ENCODE measurements at places on chromosomes 11 and 22.

GRCh38 chr11:31819621-31820437, 8.7 kb upstream of the PAX6 start:
- DNase-seq, result no peak

- DNase-seq, result no peak
These were observed 5.8 kb upstream of the PPP6R3 start for GRCh38 chr11:68454767-68455166.

GRCh38 chr11:33521384-33521783, 179.2 kb downstream of the C11orf91 start:
- DNase-seq, result no peak

- DNase-seq, result no peak
These were observed 440.5 kb downstream of the MIAT start for GRCh38 chr22:27097933-27098332.

GRCh38 chr11:60528934-60529333, 13.7 kb downstream of the MS4A13 start:
- DNase-seq, result no peak

DNA sequence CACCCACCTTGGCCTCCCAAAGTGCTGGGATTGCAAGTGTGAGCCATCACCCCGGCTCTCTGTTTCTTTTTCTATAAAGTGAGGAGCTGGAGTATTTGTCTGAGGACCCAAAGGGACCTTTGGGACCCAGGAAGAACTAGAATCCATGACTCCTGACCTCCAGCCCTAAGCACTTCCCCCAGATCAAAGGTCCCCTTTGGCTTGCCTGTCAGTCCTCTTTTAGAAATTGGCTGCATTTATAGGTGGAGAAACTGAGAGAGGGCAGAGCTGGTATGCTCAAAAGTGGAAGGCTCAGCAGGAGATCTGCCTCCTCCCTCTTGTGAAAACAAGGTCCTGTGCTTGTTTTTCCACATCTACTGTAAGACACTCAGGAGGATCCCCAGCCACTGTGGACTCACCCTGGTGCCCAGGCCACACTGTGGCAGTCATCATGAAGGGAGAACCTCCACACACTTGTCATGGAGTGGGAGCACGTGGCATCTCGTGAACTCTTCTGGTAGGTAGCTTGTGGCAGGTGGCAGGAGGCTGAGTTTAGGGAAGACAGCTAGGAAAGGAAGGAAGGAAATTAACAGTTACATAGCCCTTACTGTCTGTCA, 12.4 kb upstream of the PLEKHA7 start:
- DNase-seq, result no peak

- no peak for DNase-seq
These were observed 1.3 kb upstream of the GDPD4 start for GRCh38 chr11:77302752-77303151.

GRCh38 chr11:69922015-69922595, 102.9 kb upstream of the FGF3 start:
- DNase-seq, result no peak

- no peak for DNase-seq
These were observed 115.3 kb upstream of the TBCEL start for GRCh38 chr11:120908461-120909181.

DNA sequence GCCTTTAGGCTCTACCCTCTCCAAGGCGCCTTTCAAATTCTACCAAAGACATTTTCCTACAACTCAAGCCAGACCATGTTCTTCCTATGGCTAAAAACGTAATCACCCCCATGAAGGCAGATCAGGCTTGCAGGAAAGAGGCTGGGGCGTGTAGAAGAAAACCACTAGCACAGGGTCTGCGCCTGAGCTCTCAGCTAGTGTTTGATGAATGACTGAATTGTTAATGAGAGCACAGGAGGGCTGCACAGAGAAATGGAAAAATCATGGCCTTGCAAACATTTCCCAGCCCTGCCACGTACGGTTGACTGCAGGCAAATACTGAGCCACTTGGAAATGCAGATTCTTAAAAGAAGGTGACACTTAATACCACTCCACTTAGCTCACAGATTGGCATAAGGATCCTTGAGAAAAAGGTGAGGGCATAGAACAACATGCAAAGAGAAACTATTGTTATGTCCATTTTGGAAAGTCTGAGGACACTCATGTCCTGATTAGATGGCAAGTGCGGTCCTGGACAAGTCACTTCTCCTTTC, 148.6 kb downstream of the NXPE2 start:
- no peak for DNase-seq

DNA sequence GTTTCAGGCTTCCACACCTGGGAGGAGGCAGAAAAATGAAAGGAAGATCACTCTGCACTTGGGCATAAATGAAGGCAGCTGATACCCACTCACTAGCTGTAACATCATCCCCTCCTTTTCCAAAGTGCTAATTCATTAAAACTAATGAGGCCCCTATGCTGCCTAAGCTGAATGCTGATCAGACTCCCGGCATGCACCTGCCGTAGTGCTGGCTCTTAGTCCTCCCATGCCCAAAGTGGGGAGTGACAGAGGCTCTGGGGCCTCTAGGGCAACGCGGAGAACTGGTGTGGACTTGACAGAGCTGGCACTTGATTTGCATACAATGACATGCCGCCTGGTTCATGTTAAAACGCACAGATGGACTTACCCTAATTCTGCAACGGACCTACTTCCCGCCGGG, 96.5 kb upstream of the NCAM1 start:
- DNase-seq, result no peak

GRCh38 chr11:3155691-3156258, 9.3 kb downstream of the OSBPL5 start:
- DNase-seq, result no peak

DNA sequence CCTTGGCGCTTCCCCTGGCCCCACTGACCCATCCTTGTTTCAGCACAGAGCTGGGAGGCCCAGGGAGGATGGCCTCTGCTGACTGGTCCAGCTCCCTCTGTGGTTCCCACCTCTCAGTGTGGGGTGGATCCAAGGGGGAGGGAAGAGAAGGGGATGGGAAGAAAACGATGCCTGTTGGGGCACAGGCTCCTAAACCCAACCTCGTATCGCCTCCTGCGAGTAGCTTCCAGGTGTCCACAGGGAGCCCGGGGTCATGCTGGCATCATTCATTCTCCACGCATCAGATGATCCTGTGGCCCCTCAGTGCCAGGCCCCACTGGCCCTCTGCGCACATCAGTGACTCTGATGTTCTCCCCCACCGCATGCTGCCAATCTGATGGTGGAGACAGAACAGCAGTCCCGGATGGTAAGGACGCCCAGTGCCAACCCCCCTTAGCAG, 5.1 kb downstream of the MYEOV start:
- no peak for DNase-seq

DNA sequence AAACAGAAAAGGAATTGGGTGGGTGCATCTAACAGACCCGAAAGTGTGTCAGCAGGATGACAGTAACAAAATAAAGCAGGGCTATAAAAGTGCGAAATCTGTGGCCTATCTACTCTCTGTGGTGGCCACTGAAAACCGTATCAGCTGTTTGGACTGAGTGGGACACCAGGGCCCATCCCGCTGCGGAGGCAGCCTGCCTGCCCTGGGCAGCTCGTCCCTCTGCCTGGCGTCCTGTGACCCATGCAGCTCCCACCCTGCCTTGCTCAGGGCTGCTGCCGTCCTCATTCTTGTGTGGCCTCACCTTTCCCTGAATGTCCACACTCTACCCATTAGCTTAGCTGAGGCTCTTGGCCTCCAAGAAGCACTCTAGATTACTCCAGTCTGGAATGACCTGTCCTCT, 30.4 kb downstream of the CARS1 start:
- DNase-seq, result no peak

GRCh38 chr11:30346068-30346688, 23.3 kb downstream of the ARL14EP start:
- no peak for DNase-seq

DNA sequence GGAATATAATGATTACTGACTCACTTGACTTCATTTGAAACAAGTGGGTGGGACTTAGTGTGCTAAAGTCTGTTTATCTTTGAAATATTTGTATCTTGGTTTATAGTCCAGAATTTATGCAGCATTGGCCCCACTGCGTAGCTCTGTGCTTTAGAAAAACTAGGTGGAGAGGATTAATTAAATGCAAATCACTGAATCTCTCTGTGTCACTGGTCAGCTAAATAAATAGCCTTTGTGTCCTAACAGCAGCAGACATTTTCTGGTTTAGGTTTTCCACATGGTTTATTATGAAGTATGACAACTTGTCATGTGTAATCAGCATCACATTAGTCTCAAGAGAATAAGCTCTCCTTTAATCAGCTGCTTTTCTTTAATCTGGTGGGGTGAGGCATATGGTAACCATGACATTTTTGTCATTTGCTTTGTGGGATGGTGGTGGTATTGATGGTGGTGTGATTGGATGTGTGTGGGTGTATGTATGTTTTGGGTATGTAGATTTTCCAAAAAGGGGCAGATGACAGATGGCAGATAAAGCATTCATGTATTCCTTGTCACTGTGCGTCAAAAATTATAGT, 33.9 kb downstream of the BCL2L13 start:
- no peak for DNase-seq

GRCh38 chr11:73510877-73511276, 87.0 kb downstream of the FAM168A start:
- no peak for DNase-seq

DNA sequence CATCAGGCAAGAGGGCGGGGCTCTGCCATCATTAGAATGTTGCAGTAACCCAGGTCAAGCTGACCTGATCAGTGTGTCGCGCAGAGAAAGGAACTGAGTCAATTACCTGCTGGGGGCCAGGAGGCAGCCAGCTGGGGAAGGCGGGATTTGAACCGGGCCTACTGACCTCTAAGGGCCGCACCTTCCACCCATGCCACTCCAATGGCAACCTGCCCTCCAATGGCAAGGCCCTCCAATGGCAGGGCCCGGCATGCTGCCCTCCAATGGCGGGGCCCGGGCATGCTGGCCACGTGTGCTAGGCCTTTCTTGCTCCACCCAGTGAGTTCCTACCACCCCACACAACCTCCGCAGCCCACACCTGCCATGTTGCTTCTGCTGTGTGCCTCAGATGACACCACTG, 407.6 kb downstream of the CTTN start:
- no peak for DNase-seq

DNA sequence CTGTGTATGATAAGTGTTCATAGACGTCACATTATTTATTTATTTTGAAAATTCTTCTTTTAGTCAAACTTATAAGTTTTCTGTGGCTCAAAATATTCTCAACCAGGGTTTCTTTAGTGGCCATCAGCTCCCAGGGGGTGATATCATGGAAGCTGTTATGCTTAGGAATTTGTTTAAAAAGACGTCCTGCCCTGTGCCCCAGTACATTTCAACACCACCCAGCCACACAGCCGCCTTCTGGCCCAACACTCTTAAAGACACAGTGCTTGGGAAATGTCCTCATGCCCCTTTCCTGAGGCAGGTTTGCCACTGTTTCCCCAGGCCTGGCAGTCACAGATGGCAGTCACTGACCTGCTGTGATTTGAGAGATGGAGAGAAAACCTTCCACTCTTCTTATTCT, 19.9 kb downstream of the TSKU start:
- DNase-seq, result no peak

DNA sequence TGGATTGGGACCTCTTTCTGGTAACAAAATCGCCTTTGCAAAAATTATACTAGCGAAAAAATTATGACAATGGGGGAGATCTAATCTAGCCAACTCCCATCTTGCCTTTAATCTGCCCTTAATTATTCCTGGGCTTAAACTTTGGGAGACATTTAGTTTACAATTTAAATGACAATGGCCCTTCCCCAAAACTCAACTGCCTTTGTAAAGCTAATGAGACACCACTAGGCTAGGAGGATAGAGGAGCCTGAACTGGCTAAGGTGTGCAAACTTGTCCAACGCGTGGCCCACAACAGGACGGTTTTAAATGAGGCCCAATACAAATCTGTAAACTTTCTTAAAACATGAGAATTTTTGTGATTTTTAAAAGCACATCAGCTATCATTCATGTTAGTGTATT, 67.3 kb downstream of the RSF1 start:
- no peak for DNase-seq

- no peak for DNase-seq
These were observed 80.1 kb downstream of the C2CD3 start for GRCh38 chr11:74090701-74091100.

GRCh38 chr22:37235897-37236607, 8.0 kb downstream of the RAC2 start:
- no peak for DNase-seq

GRCh38 chr11:101158119-101158518, 28.5 kb upstream of the PGR start:
- no peak for DNase-seq

DNA sequence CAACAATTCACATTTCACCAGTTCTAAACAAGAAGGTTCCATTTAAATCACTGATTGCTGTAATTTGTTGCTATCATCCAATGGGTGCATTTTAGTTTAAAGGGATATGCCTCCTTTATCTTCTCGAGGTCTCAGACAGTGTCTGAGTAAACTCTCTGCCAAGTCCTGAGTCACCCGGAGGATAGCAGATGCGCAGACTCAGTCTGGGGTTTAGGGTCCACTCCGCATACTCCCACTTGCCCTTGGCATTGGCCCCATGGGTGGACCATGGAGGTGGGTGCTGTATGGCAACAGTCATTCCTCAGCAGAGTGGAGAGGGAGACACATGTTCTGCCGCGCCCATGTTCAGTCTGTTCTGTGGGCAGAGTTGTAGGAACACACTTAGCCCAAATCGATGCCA, 65.4 kb upstream of the CRTAM start:
- no peak for DNase-seq

- DNase-seq, result no peak
These were observed 5.7 kb upstream of the FBXO3 start for GRCh38 chr11:33779849-33780528.

GRCh38 chr11:112644410-112645131, 316.6 kb upstream of the NCAM1 start:
- no peak for DNase-seq

GRCh38 chr11:19953336-19953735, 206.9 kb downstream of the DBX1 start:
- DNase-seq, result no peak

- no peak for DNase-seq
These were observed 19.7 kb upstream of the ALX4 start for GRCh38 chr11:44329472-44330230.
